ENCODE measurements at places on chromosomes 6 and 20. TPM values are rescaled to one million over a fixed set of nuclear protein-coding genes. Genes with fewer than 3 reads are reported as not detected.

DNA sequence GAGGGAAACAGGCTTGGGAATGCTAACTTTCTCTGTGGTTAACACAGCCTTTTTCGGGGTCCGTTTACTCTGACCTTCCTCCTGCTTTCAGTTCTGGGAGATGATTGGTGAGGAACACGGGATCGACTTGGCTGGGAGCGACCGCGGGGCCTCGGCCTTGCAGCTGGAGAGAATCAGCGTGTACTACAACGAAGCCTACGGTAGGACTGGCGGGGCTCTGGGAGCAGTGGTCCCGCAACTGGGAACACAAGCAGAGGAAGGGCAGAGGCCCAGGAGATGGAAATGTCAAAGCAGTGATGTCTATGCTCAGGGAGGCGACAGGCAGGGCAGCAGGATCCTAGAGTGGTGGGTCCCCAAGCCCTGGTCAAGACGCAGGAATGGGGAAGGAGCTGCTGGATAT is 3.5 kb downstream of the TUBB1 start:
- H3K27me3 ChIP-seq, result no peaks in the 10 kb centered on the region
- H3K36me3 ChIP-seq, result no peaks in the 10 kb centered on the region
- no peaks in the 10 kb centered on the region for H3K4me1 ChIP-seq
- no peak overlapping the region for H3K27ac ChIP-seq
- no peak for DNase-seq

DNA sequence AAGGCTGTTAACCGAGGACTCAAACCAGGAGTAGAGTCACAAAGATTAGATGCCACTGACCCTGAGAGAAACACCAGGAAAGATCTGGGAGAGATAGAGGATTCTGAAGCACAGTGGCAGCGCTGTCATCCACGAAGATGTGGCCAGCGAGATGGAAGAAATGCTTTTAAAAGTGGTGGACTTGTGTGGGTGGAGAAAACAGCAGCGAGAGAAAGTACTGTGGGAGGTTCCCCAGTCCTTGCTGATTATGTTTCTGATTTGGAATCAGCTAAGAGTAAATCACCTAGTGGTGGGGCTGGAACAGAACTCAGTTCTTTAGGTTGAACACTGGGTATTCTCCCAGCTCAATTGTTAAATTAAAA is 435 bp upstream of the ZNF322 start:
- H3K27ac ChIP-seq, result no peak overlapping the region
- H3K36me3 ChIP-seq, result peaks cover 10% of the 10 kb centered on the region
- H3K4me3 ChIP-seq, result peak overlapping the region; percentile 88
- no peaks in the 10 kb centered on the region for H3K4me1 ChIP-seq
- H3K27me3 ChIP-seq, result no peaks in the 10 kb centered on the region

DNA sequence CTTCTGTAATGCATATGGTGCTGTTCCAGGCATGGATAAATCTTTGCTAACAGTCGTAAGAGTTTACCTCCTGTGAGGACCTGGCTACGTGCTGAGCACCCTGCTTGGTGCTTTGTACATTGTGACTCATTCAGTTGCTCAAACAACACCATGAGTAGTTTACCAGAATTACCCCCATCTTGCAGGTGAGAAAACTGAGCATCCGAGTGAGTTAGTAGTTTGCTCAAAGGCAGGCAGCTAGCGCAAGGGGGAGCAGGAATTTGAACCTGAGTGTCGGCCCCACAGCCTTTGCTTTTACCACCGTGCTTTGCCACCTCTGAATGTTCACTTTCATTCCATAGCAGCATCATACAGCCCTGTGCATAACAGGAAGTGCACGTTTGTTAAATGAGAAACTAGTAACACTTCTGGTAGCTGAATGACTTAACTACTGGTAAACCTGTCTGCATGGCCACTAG is 121.9 kb downstream of the MTHFD1L start:
- no peak overlapping the region for H3K27ac ChIP-seq
- DNase-seq, result no peak

DNA sequence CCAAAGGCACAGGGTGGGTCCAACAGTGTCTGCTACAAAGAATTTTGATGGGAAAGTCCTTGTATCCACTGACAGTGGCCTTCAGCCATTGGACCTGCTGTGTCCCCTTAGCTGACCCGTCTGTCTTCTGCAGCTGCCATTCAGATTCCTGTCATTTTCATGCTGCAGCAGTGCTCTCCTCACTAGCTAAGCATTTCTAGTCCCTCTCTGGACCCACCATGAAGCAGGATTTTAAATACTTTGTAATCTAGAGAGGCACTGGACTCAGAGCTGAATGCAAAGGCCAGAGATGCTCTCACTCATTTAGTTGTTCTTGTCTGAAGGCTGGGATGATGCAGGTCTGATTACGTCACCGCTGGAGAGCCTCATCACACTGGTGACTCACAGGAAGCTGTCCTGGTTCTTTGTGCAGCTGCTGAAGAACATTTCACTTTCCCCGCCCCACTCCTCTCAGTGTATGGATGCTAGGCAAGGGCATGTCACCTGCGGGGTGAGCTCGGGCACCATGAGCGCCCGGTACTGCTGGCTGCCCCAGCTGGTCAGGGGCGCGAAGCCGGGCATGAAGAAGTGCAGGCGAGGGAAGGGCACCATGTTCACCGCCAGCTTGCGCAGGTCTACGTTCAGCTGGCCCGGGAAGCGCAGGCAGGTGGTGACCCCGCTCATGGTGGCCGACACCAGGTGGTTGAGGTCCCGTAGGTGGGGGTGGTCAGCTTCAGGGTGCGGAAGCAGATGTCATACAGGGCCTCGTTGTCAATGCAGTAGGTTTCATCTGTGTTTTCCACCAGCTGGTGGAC is 19.4 kb upstream of the TUBB2A start:
- H3K4me1 ChIP-seq, result no peaks in the 10 kb centered on the region
- DNase-seq, result no peak
- H3K4me3 ChIP-seq, result no peak overlapping the region
- H3K27me3 ChIP-seq, result no peaks in the 10 kb centered on the region
- no peaks in the 10 kb centered on the region for H3K36me3 ChIP-seq

- H3K27ac ChIP-seq, result no peak overlapping the region
- no peak overlapping the region for H3K4me3 ChIP-seq
- no peak for DNase-seq
- no peaks in the 10 kb centered on the region for H3K36me3 ChIP-seq
Observed at GRCh38 chr6:56808871-56809359, 146.0 kb upstream of the BEND6 start.

- no peaks in the 10 kb centered on the region for H3K27me3 ChIP-seq
- H3K4me1 ChIP-seq, result peaks cover 5% of the 10 kb centered on the region
- H3K36me3 ChIP-seq, result 0 out of 2 replicates have a peak, but pooled peaks cover 3% of the 10 kb centered on the region
- no peak for DNase-seq
Observed at GRCh38 chr6:52536424-52536916, 40.4 kb downstream of the TRAM2 start.

GRCh38 chr6:71419217-71420094 is 130.8 kb downstream of the OGFRL1 start:
- no peak overlapping the region for H3K27ac ChIP-seq
- H3K4me3 ChIP-seq, result peak overlapping the region; percentile 75
- no peaks in the 10 kb centered on the region for H3K4me1 ChIP-seq
- peak; percentile 53 for DNase-seq
- no peaks in the 10 kb centered on the region for H3K27me3 ChIP-seq

DNA sequence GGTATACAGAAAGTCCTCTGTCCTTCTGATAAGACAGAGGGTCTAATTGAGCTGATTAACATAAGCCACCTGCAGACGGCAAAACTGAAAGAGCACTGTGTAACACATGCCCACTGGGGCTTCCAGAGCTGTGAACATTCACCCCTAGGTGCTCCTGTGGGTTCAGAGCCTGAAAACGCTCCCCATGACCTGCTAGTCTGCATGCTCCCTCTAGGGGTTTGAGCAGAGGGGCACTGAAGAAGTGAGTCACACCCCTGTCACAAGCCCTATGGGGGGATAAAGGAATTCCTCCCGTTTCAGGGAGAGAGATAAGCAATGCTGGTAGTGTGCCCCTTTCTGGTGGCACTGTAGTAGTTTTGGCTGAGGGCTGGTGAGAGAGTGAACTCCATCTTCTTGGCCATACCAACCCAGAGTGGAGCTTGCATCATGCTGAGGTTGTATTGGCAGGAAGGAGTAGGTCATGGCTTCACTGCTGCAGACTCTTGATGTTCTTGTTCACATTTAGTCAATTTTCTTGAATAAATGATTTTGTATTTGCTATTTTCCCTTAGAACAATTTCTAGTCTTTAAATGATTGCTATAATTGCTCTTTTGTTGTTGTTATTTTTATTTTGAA is 637.5 kb upstream of the MAN1A1 start:
- no peaks in the 10 kb centered on the region for H3K4me1 ChIP-seq
- H3K27me3 ChIP-seq, result no peaks in the 10 kb centered on the region
- no peak overlapping the region for H3K27ac ChIP-seq
- no peak for DNase-seq

DNA sequence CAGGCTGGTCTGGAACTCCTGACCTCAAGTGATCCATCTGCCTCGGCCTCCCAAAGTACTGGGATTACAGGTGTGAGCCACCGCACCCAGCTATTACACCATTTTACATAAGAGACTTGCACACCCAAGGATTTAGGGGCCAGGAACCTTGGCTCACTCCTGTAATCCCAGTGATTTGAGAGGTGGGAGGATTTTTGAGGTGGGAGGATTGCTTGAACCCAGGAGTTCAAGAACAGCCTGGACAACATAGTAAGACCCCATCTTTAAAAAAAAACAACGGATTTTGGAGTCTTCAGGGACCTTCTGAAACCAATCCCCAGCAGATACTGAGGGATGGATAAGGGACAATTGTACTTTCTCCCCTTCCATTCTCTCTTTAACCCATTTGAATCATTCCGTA is 55.3 kb upstream of the PIM1 start:
- H3K27ac ChIP-seq, result no peak overlapping the region
- no peaks in the 10 kb centered on the region for H3K27me3 ChIP-seq
- H3K4me3 ChIP-seq, result no peak overlapping the region
- DNase-seq, result no peak
- H3K36me3 ChIP-seq, result peaks cover 2% of the 10 kb centered on the region
- H3K4me1 ChIP-seq, result no peaks in the 10 kb centered on the region

GRCh38 chr6:137146206-137146605 is 27.2 kb downstream of the IL22RA2 start:
- no peaks in the 10 kb centered on the region for H3K27me3 ChIP-seq
- H3K36me3 ChIP-seq, result no peaks in the 10 kb centered on the region
- H3K4me3 ChIP-seq, result no peak overlapping the region
- no peak overlapping the region for H3K27ac ChIP-seq
- no peaks in the 10 kb centered on the region for H3K4me1 ChIP-seq

GRCh38 chr6:138862456-138862855 is 66.6 kb downstream of the ECT2L start:
- DNase-seq, result no peak
- H3K27ac ChIP-seq, result no peak overlapping the region
- H3K36me3 ChIP-seq, result no peaks in the 10 kb centered on the region
- no peak overlapping the region for H3K4me3 ChIP-seq
- no peaks in the 10 kb centered on the region for H3K4me1 ChIP-seq
- no peaks in the 10 kb centered on the region for H3K27me3 ChIP-seq

GRCh38 chr6:27280540-27281000 is 31.5 kb downstream of the POM121L2 start:
- H3K4me3 ChIP-seq, result peak overlapping the region; percentile 88
- H3K27ac ChIP-seq, result no peak overlapping the region
- H3K27me3 ChIP-seq, result peaks cover 2% of the 10 kb centered on the region
- DNase-seq, result no peak
- H3K4me1 ChIP-seq, result no peaks in the 10 kb centered on the region

DNA sequence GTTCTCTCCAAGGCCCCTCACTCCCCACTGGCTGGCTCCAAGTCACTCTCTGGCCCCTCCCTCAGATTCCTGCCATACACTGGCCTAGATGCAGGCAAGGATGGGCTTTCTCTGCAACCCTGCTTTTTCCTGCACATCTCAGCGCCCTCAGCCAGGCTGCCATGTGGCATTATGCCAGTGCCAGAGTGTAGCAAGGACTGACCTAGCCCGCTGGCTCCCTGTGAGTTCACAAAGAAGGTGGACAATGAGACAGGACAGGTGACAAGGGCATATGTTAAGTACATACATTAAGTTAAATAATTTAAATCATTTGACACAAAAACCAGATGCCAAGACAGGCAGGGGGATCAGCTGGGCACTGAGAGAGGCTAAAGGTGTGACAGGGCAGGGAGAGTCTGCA is 394.6 kb downstream of the ZFAND3 start:
- no peak overlapping the region for H3K27ac ChIP-seq
- H3K27me3 ChIP-seq, result no peaks in the 10 kb centered on the region
- DNase-seq, result no peak
- H3K4me1 ChIP-seq, result peaks cover 8% of the 10 kb centered on the region
- no peaks in the 10 kb centered on the region for H3K36me3 ChIP-seq

GRCh38 chr20:32648761-32649650 is 24.7 kb downstream of the C20orf203 start:
- H3K36me3 ChIP-seq, result no peaks in the 10 kb centered on the region
- H3K27me3 ChIP-seq, result no peaks in the 10 kb centered on the region
- no peak overlapping the region for H3K4me3 ChIP-seq
- DNase-seq, result no peak
- no peak overlapping the region for H3K27ac ChIP-seq
- no peaks in the 10 kb centered on the region for H3K4me1 ChIP-seq

GRCh38 chr6:27297857-27298730 is 14.0 kb downstream of the POM121L2 start:
- peak; percentile 89 for DNase-seq
- H3K4me1 ChIP-seq, result no peaks in the 10 kb centered on the region
- H3K4me3 ChIP-seq, result peak overlapping the region; percentile 80
- no peaks in the 10 kb centered on the region for H3K36me3 ChIP-seq
- H3K27ac ChIP-seq, result no peak overlapping the region
- H3K27me3 ChIP-seq, result no peaks in the 10 kb centered on the region

DNA sequence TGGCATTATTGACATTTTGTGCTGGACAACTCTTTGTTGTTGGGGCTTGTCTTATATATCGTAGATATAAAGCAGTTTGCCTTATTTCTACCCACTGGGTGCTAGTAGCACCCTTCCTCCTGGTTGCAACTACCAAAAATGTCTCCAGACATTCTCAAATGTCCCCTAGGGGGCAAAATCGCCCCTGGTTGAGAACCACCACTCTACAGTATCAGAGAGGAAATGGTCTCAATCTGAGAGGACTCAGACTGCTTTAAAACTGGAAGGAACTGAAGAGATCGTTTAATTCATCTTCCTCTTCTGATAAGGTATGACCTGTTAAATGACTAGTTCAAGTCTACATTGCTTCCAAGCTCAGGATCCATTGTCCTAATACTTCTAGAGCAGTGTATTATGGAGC is 14.9 kb downstream of the SH3BGRL2 start:
- H3K36me3 ChIP-seq, result no peaks in the 10 kb centered on the region
- no peak overlapping the region for H3K4me3 ChIP-seq
- 0 out of 2 replicates have a peak, but pooled peaks cover 3% of the 10 kb centered on the region for H3K4me1 ChIP-seq
- H3K27me3 ChIP-seq, result no peaks in the 10 kb centered on the region
- DNase-seq, result no peak
- no peak overlapping the region for H3K27ac ChIP-seq

Gene AIF1
- 9.8 TPM for total RNA-seq

Gene RBBP8NL
- 0.43 TPM for total RNA-seq

Gene SCRT2
- 0.34 TPM for total RNA-seq

Gene ZC2HC1B
- total RNA-seq, result not detected

Gene GJA10
- not detected for total RNA-seq

Gene CLDN20
- total RNA-seq, result not detected

Gene LATS1
- total RNA-seq, result 21.7 TPM

Gene SMIM26
- total RNA-seq, result 73.0 TPM

Gene LY6G6F
- not detected for total RNA-seq

Gene UNC5CL
- 1.3 TPM for total RNA-seq

Gene BEND6
- 1.9 TPM for total RNA-seq
